ENCODE measurements at places on chromosomes 6 and 20. TPM values are rescaled to one million over a fixed set of nuclear protein-coding genes. Genes with fewer than 3 reads are reported as not detected.

The MYT1 gene
- total RNA-seq, result 1.2 TPM

The LY6G5C gene
- total RNA-seq, result not detected

The PGM3 gene
- 61.5 TPM for total RNA-seq

The TRIM15 gene
- not detected for total RNA-seq

Data from neural progenitor cell (in vitro differentiated cells).